ENCODE measurements at places on chromosomes 4 and X. TPM values are rescaled to one million over a fixed set of nuclear protein-coding genes. Genes with fewer than 3 reads are reported as not detected.
A peak's percentile ranks its signal among the peaks of the same experiment; 100 is the strongest.

DNA sequence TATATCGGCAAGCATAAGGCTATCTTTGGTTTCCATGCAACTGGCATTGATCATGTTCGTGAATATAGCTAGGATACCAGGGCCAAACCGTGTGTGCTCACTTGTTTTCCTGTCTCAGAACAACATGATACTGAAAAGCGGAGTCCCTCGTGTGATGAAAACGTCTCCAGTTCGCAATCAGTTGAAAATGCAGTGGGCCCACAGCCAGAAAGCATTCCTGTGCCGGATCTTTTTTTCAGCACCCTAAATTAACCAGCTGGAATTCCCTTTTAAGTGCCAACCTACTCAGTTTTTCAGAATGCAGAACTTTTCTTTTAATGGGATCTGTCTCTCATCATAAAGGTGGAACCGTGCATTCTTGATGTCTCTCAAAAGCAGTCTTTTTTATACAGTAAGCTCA, 130.8 kb upstream of the FRG1 start:
- DNase-seq = no peak
- H3K27ac ChIP-seq = no peak overlapping the region
- peaks cover 2% of the 10 kb centered on the region for H3K27me3 ChIP-seq
- H3K36me3 ChIP-seq = no peaks in the 10 kb centered on the region
- H3K4me3 ChIP-seq = no peak overlapping the region

DNAAF6 gene
- total RNA-seq = not detected

LDOC1 gene
- 5.5 TPM for total RNA-seq

DNA sequence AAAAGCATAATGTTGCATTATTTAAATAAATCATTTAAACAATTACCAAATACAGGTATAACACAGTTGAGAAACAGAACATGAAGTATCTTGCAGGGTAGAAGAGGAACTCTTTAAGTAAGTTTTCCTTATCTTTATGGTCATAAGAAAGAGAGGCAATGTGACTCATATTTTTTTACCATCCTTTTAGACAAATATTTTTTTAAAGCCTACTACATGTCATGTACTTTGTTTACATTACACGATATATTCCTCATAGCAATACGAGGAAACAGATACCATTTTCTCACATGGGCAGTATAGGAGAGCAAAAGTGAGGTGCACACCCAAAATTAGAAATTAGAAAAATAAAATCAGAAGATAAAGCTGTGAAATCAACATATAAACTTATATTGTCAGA, 49.3 kb upstream of the EPHA5 start:
- no peak for DNase-seq
- H3K4me3 ChIP-seq = no peak overlapping the region
- H3K27me3 ChIP-seq = no peaks in the 10 kb centered on the region
- H3K4me1 ChIP-seq = no peaks in the 10 kb centered on the region
- no peak overlapping the region for H3K27ac ChIP-seq
- H3K36me3 ChIP-seq = no peaks in the 10 kb centered on the region

IL15 gene
- 3.5 TPM for total RNA-seq

HSD17B13 gene
- 0.35 TPM for total RNA-seq

ANKRD37 gene
- total RNA-seq = 10.4 TPM

ADGRG2 gene
- total RNA-seq = not detected

NDNF gene
- total RNA-seq = not detected

- no peak for DNase-seq
- H3K27ac ChIP-seq = no peak overlapping the region
- H3K27me3 ChIP-seq = no peaks in the 10 kb centered on the region
- H3K36me3 ChIP-seq = no peaks in the 10 kb centered on the region
Observed at GRCh38 chr4:103915224-103915869, 195.6 kb upstream of the TACR3 start.

NXF2B gene
- total RNA-seq = not detected

DNA sequence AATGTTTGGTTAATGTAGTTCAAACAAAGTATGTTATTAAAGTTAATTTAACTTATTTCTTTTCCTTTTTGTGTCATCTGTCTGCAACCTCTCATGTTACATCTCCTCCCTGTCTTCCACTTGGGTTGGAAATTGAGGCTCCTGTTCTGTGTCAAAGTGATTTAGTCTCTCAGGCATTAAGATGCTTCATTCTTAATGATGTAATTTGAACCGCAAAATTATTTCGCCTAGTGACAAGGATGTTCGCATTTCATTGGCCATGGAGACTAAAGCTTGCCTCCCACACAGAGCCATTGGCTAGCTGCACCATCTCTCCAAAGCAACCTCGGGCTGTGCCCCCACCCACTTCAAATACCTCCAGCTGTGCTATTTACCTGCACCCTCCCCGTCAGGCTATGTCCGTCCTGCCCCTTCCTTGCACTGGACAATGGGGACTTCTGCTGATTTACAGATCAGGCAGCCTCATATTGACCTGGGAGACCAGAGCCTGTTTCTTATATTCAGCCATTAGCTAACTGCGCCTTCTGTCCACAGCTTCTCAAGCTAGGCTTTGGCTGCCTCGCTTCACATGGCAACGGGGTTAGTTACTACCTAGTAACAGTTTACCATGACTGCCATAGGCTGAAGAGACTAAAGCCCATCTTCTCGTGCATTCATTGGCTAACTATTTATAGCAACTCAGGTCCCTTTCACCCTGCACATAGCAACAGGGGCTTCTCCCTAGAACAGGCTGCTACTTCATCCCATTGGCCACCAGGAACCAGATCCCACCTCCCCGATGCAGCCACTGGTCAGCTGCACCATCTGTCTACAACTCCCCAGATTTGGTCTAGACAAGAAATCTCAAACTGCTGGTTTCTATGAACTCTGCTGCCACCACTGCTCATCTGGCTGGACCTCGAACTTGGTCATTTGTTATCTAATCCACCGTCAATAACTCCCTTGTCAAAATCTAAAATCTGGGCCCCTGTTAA, 8.6 kb upstream of the ZNF157 start:
- H3K36me3 ChIP-seq = no peaks in the 10 kb centered on the region
- peak overlapping the region; percentile 87 for H3K4me3 ChIP-seq
- H3K27ac ChIP-seq = peak overlapping the region; percentile 97
- H3K4me1 ChIP-seq = peaks cover 31% of the 10 kb centered on the region
- H3K27me3 ChIP-seq = no peaks in the 10 kb centered on the region

DNA sequence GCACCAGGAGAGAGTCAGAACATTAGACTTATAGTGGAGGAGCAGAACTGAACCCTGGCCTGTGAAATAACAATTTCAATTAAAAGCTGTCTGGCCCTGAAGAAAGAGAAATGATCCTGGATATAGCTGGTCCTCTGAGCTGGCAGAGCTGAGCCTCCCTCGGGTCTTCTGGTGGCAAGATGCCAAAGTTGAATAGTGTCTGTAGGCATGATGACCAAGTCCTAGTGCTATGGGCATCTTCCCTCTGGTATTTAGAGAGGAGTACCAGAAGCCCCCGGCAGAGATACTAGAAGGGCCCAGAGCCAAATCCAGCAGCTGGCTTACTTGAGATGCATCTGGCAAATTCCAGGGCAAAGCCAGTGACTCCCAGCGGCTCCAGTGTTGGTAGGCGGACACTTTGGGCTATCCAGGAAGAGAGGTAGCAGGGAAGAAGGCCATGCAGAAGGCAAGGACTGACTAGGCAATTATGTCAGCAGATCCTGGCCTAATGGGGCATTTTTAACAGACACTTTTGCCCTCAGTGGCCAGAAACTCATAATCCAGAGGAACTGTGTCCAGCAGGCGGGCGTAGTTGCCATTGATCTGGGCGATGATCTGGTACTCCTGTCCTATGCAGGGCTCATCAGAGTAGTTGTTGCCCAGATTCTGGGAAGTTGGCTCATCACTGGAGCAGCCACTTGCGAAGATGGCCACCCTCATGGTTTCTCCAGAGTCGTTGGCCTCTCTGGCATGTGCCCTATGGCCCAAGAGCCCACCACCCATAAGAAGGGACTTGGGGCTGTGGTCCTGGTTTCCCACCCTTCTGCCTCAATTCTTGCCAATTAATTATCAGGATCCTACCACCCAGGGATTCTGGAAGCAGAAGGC, 17.9 kb downstream of the VSIG4 start:
- H3K36me3 ChIP-seq = peaks cover 12% of the 10 kb centered on the region
- no peaks in the 10 kb centered on the region for H3K27me3 ChIP-seq
- H3K27ac ChIP-seq = peak overlapping the region; percentile 93
- no peak for DNase-seq
- no peak overlapping the region for H3K4me3 ChIP-seq

GJB1 gene
- total RNA-seq = not detected

GRCh38 chrX:32749070-32749469, 462.3 kb downstream of the DMD start:
- no peak overlapping the region for H3K27ac ChIP-seq
- no peak overlapping the region for H3K4me3 ChIP-seq
- H3K4me1 ChIP-seq = no peaks in the 10 kb centered on the region

POLR2B gene
- total RNA-seq = 118 TPM

ITGB1BP2 gene
- 2.8 TPM for total RNA-seq

MAGEA2 gene
- not detected for total RNA-seq

SLC9A6 gene
- 16.7 TPM for total RNA-seq

DNA sequence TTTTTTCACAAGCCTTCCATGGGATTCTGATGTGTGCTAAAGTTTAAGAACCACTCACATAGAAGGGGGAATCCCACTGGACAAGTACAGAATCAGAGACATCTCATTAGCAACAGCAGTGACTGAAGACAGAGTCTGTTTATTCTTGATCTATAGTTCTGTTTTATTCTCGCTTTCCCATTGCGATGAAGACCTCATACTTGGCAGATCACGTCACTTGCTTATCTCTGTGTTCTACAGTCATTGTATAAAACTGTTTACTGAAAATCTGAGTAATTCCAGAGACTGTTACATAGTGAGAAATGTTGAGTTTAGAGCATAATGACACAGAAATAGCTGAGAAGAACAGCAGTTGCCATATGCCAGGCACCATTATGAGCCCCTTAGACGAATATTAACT, 185.5 kb downstream of the PTTG2 start:
- DNase-seq = no peak
- no peaks in the 10 kb centered on the region for H3K27me3 ChIP-seq
- no peak overlapping the region for H3K4me3 ChIP-seq
- no peaks in the 10 kb centered on the region for H3K4me1 ChIP-seq
- no peak overlapping the region for H3K27ac ChIP-seq

- peaks cover 3% of the 10 kb centered on the region for H3K27me3 ChIP-seq
- no peak for DNase-seq
- H3K36me3 ChIP-seq = no peaks in the 10 kb centered on the region
- H3K4me3 ChIP-seq = no peak overlapping the region
- no peak overlapping the region for H3K27ac ChIP-seq
Observed at GRCh38 chr4:77358315-77358928, 201.4 kb downstream of the CCNG2 start.

DNA sequence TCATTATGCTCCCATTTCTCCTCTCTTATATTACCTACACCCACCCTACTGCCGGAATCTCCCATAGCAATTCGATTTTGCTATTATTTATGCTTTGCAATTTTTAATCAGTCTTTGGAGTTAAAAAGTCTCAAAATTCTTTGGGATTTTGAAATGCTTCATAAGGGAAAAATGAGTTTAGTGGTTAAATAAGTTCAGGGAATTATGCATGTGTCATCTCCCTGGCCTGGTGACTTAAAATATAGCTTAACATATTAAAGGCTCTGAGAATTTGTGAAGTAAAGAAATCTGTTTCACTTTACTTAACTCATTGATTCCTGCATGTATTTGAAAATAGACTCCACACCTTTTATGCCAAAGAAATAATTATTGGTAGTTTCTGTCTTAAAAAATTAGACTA, 185.1 kb upstream of the DIPK2B start:
- H3K4me3 ChIP-seq = no peak overlapping the region
- H3K27ac ChIP-seq = no peak overlapping the region
- no peak for DNase-seq
- no peaks in the 10 kb centered on the region for H3K27me3 ChIP-seq
- H3K4me1 ChIP-seq = no peaks in the 10 kb centered on the region

SH3RF1 gene
- total RNA-seq = 7.1 TPM

GRCh38 chr4:122500852-122501501, 44.5 kb upstream of the IL2 start:
- H3K4me1 ChIP-seq = no peaks in the 10 kb centered on the region
- no peaks in the 10 kb centered on the region for H3K36me3 ChIP-seq
- no peak for DNase-seq
- no peak overlapping the region for H3K4me3 ChIP-seq

DNA sequence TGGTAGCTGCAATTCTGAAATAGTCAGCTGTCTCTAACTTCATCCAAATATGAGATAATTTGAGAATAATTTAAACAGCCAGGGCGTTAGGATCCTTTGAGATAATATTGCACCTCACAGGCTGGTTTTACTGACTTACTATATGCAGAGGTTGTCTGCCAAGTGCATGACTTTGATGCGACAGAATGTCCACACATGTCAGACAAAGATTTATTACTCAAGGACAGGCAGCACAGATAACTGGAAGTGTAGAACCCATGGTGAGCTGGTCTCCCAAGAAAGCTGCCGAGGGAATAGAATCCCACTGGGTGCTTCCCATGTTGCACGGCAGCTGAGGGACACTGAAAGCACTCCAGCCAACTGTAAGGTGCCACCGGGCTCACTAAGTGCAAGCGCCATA, 166.2 kb upstream of the GALNTL6 start:
- no peak overlapping the region for H3K27ac ChIP-seq
- no peaks in the 10 kb centered on the region for H3K27me3 ChIP-seq
- peaks cover 21% of the 10 kb centered on the region for H3K4me1 ChIP-seq

CCDC149 gene
- not detected for total RNA-seq

DNA sequence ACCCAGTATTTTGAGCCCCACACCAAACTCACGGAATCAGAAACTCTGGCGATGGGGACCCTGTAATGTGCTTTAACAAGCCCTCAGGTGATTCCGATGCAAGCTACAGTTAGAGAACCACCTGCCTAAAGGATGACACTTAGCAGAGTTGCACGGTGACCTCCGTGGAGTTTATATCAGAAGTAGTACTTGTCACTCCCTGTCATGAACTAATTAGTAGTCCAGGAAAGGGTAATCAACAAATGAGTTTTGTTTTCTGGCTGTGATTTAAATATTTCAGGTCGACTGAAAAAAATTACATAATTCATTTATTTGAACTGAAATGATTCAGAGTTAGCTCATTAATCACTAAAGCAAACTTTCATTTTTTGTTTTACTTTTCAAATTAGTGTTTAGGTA, 56.4 kb downstream of the TMA16 start:
- H3K36me3 ChIP-seq = peaks cover 69% of the 10 kb centered on the region
- H3K4me3 ChIP-seq = peak overlapping the region; percentile 80
- DNase-seq = no peak
- H3K4me1 ChIP-seq = peaks cover 68% of the 10 kb centered on the region
- H3K27ac ChIP-seq = peak overlapping the region; percentile 84
- H3K27me3 ChIP-seq = no peaks in the 10 kb centered on the region

- H3K4me3 ChIP-seq = no peak overlapping the region
- no peak for DNase-seq
- no peak overlapping the region for H3K27ac ChIP-seq
- H3K4me1 ChIP-seq = no peaks in the 10 kb centered on the region
- H3K36me3 ChIP-seq = no peaks in the 10 kb centered on the region
Observed at GRCh38 chrX:81168391-81168790, 33.3 kb downstream of the HMGN5 start.

DNA sequence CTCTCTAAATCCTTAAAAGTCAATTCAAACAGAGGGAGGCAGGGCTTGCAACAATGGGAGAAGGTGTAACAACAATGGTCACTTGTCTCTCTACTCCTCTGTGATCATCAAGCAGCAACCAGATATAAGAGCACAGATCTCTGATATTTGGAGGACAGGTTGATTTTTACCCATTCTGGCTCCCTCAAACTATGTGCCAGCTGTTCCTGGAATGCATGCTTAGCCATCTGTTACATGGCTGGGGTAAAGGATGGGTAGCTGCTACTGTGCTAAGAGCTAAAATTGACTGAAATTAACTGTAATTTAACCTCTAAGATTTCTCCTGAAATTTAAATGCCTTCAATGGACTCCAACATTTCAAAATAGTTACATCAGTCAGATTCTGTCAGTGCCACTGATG, 1459.9 kb downstream of the PCDH7 start:
- no peaks in the 10 kb centered on the region for H3K36me3 ChIP-seq
- H3K4me1 ChIP-seq = no peaks in the 10 kb centered on the region
- H3K27me3 ChIP-seq = no peaks in the 10 kb centered on the region
- H3K4me3 ChIP-seq = no peak overlapping the region
- DNase-seq = no peak

TEX13B gene
- total RNA-seq = not detected

Measured in activated B cell treated with CpG ODN at 0.5 μM for 24 hours (primary cell).